Fibroblast of pulmonary artery (primary cell): ENCODE measurements at places on chromosomes 12 and 14.

DNA sequence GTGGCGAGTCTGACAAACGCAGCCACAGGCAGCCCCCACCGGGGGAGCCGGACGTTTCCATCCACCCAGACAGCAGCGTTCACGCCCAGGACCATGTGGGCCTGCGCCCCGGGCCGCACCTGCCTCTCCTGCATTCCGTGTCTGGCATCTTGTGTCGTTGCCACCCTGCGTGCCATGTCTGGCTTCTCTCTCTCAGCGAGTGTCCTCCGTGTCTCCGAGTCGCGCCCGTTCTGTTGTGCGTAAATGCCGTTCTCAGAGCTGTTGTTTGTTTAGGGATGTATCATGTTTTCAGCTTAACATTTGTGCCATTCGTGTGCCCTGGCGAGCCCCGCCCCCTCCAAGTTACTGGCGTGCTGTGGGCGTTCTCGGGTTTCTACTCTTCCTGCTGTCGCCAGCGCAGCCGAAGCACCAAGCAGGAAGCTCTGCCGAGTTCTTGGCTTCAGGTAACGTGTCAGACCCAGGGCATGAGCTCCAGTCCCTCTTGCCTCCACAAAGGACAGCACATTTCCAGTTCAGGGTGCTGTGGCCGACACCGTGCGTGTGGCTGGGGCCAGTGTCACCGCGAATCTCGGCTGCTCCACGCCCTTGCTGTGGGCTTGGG, 34.6 kb downstream of the NOC4L start:
- no peak for DNase-seq

DNA sequence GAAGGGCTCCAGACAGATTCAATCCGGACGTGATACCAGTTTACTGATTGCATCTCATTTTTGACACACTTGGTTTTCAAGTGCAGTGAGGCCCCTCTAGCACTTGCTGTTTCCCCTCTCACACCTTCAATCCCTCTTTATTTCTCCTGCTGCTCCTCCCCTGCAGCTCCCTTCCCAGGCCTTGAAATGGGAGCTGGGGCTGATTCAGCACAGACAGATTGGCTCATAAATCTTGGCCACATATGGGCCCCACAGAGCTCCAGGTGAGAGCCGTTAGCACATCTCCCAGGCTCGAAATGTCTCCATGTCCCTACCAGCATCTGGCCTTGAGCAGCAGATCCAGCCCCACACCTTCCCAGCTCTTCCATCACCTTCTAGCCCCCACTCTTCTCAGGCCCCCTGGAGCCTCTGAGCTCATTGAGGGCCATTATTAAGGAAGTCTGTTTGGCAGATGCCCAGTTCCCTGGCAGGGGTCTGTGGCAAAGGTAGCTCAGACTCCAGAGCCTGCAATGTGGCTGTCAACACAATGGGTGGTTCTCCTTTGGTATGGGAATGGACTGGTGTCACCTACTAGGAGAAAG, 220.3 kb upstream of the FKBP4 start:
- no peak for DNase-seq

DNA sequence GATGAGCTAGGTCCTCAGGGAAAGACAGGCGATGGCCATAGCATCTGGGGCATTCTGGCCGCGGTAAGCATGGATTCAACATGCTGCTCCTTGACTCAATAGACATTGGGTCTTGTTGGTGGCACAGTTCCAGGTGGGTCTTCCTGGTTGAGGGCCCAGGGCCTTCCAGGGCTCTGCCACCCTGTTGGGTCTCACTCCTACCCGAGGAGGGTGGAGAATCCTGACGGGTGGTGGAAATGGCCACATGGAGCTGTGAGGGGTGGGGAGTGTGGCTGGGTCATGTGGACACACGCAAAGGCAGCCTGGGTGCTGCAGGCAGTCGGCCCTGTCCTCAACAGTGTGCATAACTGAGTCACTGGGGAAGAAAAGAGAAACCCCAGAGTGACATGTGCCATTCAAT, 148.1 kb downstream of the KIF26A start:
- DNase-seq, result no peak

GRCh38 chr12:27673101-27673718, 23.0 kb upstream of the REP15 start:
- DNase-seq, result no peak

DNA sequence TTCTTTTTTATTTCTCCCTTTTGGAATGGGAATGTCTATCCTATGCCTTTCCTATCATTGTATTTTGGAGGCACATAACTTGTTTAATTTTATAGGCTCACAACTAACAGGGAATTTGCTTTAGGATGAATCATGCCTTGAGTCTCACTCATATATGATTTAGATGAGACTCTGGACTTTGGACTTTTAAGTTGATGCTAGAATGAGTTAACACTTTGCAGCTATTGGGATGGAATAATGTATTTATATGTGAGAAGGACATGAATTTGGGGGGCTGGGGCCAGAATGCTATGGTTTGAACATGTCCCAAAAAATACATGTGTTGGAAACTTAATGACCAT, 365.3 kb downstream of the ZFP36L1 start:
- DNase-seq, result no peak

- DNase-seq, result no peak
Observed at GRCh38 chr14:105860615-105861580, 334.5 kb downstream of the TMEM121 start.

GRCh38 chr12:25781232-25781631, 177.2 kb upstream of the RASSF8 start:
- no peak for DNase-seq

GRCh38 chr14:51201890-51202289, 38.2 kb upstream of the TMX1 start:
- no peak for DNase-seq

GRCh38 chr12:76621582-76622024, 62.0 kb upstream of the OSBPL8 start:
- DNase-seq, result peak; percentile 80

- no peak for DNase-seq
Observed at GRCh38 chr14:68404652-68405183, 388.1 kb downstream of the ZFP36L1 start.

- no peak for DNase-seq
Observed at GRCh38 chr12:117168976-117169375, 21.3 kb downstream of the FBXO21 start.

GRCh38 chr14:82642425-82642824, 1108.8 kb upstream of the SEL1L start:
- DNase-seq, result no peak

DNA sequence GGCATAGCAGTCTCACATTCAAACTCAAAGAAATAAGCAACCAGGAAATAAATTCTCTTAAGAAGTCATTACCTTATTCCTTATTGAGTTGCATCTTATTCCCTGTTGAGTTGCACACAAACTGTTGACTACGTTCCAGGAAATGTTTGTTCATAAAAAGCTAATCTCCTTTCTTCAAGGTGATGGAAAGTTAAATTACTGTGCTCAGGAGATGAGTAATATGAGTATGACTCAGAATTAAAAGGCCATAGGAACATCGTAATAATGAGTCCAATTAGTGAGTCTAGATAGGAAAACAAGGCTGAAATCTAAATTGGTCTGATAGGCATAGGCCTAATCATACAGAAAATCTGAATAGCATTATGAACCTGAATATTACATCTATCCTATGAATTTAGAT, 203.1 kb downstream of the SLC2A13 start:
- no peak for DNase-seq

- DNase-seq, result no peak
Observed at GRCh38 chr12:4282892-4283511, 9.4 kb downstream of the CCND2 start.

DNA sequence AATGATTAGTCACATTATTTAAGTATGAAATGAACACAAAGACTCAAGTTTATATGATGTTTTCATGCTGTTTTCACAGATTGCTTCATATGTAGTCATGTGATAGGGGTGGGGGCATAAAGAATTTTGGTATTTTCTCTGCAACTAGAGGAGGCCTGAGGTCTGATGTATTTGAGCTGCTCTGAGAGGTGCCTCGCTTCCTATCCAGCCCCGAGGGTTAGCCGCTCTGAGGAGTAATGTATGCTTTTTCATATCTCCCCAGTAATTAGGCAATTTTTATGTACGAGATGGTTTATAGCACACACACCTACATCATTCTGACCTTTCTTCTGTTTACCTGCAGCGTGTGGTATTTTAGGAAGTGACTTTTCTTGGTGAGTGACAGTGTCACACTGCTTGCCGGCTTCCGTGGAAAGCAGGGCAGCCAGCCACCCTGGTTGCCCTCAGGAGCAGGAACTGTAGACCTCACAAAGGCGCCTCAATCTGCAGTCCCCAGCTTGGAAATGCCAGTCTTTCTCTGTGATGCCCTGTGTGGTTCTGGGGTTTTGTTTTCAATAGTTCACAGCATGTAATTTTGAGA, 106.4 kb downstream of the VRK1 start:
- no peak for DNase-seq

DNA sequence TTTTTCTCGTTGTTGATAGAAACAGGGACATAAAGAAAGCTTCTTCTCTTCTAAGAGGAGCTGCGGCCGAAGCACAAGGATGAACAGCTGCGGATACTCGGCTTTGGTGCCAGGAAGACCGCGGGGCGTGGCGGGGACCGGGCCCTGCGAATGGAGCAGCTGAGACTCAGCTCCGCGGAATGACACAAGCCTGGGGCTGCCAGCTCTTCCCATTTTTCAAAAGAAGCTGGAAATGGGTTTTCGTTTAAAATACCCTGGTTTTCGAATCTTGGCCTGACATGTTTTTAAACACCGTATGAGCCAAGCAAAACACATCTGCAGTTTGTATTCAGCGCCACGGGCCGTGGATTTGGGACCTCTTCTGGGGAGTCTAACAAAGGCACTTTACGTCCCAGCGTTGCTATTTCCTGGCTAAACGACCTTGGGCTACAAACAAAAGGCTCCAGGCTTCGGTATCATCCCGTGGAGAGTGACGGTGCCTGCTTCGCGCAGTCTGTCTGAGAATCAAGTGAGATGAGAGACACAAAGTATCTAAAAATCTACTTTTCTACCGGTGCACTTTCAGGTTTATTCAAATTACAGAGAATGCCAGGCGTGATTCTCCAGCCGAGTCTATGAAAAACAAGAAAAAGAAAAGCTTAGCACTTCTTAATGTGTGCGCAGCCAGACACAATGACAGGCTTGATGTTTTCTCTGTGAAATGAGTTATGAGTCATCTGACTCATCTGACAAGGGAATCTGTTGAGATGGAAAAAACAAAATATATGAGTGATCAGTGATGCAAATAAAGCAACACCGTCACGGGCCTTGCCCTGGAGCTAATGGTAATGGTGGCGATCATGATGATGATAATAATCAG, 114.0 kb upstream of the TMEM132D start:
- no peak for DNase-seq

DNA sequence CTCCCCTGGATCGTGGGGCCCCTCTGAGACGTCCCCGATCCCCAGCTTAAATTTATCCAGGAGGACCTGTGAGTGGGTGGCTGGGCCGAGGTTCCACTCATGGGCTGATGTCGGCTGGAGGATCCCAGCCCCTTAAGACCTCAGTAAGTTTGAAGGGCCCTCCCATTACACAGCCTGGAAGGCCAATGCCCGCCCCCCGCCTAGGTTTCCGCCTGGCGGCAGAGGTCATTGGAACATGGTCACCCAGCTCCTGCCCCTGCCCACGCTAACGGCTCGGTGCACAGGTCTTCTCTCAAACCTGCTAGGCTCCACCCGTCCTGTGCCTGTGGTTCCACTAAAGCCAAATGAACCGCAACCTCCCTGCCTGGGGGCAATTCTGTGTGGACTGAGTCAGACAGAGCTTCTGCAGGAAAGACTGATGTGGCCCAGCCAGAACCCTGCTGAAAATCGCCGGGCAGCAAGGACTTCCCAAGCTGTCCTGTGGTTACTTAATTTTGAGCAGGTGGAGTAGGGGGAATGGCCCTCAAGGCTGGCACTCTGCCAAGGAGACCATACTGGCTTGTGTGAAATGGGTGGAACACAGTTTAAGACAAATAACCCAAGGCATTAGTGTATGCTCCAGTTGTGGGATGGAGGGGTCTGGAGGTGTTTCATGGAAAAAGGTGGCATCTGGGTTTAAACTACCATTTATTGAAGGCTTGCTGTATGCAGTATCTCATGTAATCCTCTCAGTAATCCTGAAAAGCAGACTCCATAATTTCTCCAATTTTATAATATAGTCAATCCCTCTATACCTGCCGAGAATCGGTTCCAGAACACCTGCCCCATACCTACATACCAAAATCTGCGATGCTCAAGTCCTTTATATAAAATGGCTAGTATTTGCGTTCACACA, 903 bp upstream of the NT5DC3 start:
- DNase-seq, result no peak

DNA sequence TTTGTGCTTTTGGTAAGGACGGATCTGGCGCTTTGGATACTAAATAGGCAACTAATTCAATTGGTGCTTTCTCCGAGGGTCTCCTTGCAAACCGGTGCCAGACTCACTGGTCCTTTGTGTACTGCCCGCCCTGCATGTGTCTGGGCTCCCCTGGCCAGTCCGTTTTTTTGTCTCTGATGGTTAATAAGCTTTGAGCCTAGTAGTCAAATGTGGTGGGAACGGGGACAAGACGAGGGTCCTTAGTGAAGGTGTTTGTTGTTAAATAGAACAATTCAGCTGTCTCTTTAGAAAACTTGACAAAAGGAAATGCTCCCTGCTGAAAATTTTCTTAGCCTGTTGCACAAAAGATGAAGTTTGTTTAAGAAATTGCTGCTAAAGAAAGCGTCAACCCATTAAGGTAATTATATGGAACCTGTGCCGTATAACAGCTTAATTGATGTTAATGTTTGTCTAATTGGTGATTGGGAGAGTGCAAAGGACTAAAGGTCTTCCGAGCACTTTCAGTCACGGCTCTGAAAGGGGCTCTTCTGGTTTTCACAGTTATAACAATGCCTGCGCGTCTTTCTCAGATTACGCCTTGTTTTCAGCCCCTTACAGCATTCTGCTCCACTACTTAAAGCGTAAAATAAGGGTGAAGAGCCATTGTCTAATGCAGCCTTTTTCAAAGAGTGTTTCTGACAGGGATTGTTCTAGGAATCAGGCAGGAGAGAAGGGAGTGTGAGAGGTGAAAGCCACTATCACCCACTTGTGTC, 537.4 kb downstream of the PRKD1 start:
- no peak for DNase-seq

GRCh38 chr14:70190156-70190555, 1.4 kb upstream of the SLC8A3 start:
- DNase-seq, result no peak

- DNase-seq, result no peak
Observed at GRCh38 chr12:59484575-59484974, 111.3 kb upstream of the SLC16A7 start.

GRCh38 chr12:93667672-93668071, 9.5 kb upstream of the CRADD start:
- DNase-seq, result no peak

- DNase-seq, result no peak
Observed at GRCh38 chr14:64450255-64450654, 15.0 kb upstream of the AKAP5 start.

DNA sequence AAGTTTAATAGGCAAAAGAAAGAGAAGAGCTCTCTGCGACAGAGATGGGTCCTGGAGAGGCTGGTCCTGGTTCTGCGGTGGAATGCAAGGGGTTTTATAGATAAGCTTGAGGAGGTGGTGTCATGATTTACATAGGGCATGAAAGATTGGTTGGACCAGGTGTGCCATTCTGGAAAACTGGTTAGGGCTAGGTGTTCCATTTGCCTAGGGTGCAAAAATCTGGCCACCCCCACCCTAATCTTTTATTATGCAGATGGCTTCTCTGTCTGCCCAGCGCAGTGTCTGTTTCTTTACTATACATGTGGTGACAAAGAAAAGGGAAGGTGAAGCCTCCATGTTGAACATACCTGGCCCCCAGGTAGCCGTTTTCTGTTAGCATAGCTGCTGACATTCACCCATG, 65.4 kb downstream of the ERC1 start:
- no peak for DNase-seq
